Occipital lobe (tissue), 3 donors: ENCODE measurements at places on chromosomes 6 and 20. TPM values are rescaled to one million over a fixed set of nuclear protein-coding genes. Genes with fewer than 3 reads are reported as not detected.

Gene MAP1LC3A
- total RNA-seq = 30.7 TPM

GRCh38 chr6:96997788-96998187 lies 73.3 kb downstream of the KLHL32 start:
- DNase-seq = no peak

- DNase-seq = no peak
Measured at GRCh38 chr6:14719270-14719669, 526.6 kb upstream of the JARID2 start.

DNA sequence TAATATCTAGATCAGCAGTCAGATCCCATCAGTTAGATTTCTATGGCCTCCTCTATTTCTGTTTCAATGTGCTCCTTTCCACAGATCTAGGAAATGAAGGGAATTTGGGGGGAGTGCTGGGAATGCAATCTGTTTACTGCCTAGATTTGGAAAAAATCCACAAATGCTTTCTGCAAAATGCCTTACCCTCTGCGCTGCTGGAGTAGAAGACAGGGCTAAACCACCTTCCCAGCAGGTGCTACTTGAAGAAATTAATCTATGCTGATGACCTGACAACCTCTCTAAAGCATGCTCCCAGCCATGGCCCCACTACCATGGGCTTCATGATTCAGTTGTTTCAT lies 46.2 kb downstream of the LY86 start:
- DNase-seq = no peak

DNA sequence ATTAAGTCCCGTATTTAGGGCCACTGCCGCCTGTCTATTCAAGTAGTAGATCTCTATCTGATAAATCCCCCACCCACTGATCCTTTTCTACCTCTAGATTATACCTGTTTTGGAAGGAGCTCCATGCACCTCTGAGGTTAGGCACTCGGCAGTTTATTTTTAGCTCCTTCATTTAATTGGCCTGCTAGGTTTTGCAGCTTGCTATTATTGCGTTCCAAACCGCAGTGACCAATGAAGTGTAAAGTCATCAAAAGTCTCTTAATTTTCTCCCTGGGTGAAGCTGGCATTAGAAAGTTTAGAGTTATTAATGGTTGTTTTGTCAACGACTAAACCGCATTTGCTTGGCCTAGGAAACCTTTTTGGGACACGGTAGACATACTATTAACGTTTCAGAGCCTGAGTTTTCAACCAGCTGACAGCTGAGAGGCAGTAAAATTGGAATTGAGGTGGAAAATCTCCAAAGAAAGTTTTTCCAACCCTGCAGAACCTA lies 60.0 kb downstream of the RFPL4B start:
- no peak for DNase-seq

Gene OR2J3
- total RNA-seq = not detected
